ENCODE measurements at places on chromosomes 11 and 22.

GRCh38 chr22:37343863-37344734 lies 61.8 kb downstream of the CYTH4 start:
- DNase-seq: no peak

DNA sequence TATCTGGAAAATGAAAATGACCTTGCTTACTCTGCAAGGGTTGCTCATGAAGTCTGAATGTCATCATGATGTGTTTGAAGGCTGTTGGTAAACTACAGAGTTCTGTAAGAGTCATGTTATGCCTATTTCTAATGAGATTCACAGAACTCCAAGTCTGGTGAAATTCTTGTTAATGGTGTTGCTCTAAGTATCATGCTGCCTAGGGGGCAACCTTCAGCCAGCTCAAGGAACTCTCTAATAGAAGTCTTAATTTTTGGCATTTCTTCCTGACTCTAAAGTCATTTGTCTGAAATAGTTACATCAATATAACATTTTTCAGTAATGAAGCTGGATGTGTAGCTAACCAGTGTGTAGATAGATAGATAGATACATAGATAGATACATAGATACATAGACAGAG lies 302.8 kb downstream of the FAT3 start:
- no peak for DNase-seq

GRCh38 chr11:125945797-125946520 lies at the start of gene VSIG10L2:
Gene VSIG10L2 (plus strand): TSS chr11:125946044. CDS start chr11:125946056, 12 bp downstream.
- DNase-seq: no peak

DNA sequence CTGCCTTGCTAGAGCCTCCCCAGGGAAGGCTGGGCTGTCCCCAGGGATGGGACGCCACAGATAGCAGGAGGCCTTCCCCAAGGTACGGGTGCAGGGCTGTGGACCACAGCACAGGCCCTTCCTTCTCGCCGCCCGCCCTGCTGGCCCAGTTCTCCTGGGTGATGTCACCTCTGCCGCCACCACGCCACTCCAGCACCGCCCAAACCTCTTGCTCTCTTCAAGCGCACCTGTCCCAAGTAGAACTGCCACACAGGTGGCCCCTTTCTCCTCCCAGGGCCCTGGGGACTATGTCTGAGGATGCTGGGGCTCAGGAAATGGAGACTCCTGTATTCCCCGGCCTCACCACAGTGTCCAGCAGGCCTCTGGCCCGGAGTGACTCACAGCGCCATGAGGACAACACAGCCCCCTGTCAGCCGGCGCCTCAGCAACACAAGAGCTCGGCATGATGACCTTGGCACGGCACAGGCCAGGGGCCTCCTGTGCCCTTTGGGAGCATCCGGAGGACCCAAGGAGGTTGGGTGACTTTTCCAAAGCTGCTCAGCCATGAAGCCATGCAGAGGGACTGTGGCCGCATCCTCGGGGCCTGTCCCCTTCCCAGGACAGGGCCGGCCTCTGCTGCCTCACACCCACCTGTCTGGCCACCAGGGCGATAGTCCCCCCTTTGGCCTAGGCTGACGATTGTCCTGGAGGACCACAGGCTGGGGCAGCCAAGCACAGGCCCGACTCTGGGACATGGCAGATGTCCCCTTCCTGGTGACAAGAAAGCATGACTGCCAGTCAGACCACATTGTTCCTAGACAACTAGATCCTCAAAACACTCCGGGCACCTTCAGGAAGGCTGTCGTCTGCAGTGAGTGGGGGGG lies 1023.5 kb downstream of the BRD1 start:
- DNase-seq: no peak

- no peak for DNase-seq
These were observed 163.6 kb downstream of the NTM start for GRCh38 chr11:131533998-131534397.

DNA sequence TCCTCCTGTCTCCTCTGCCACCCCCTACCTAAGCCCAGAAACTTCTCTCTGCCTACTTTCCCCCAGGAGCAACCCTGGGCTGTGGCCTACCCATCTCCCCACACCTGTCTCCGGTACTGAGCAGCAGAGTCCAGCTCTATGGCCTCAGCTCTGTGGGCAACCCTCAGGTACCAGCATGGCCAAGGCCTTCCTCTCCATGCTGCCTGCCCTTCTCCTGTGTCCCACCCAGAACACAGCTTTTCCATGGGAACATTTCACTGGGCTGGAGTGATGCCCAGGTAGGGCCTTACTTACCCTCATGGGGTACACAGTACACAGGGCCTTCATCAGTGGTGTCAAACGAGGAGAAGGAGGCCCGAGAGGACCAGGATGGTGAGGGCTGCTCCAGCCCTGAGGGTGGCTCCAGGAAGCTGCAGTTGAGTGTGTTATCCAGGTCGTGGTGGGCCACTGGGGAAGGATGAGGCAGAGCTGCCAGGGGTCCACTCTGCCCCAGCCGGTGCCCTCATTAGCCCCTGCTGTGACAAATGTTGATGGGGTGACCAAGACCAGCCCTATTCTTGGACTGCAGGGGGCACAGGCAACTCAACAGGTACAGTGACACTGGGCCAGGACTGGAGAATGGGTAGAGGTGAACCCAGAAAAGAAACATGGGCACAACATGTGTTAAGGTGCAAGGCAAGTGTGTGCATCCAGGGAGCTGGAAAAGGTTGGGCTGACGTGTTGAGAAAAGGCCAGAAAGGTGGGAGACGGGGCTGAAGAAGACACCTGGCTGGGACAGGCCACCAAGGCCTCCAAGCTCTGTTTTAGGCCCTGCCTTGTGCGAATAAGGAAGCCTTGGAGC lies 10.3 kb downstream of the SCARF2 start:
- DNase-seq: no peak

DNA sequence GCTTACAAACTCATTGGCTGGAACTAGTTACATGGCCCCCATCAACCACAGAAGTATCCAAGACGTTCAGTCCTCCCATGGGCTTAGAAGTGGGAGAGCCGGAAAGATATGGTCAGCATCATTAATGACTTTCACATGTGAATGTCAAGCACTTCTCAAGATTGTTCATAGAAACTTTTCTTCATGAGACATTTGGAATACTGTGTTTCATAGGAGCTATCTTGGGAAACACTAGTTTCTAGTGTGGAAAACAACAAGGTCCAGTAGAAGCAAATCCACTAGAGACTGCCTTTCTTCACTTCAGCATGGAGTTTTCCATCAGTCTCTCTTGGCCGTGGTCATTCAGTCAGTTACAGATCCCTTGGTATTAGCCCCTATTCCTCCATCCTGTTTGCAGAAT lies 160.9 kb downstream of the C11orf91 start:
- DNase-seq: no peak

DNA sequence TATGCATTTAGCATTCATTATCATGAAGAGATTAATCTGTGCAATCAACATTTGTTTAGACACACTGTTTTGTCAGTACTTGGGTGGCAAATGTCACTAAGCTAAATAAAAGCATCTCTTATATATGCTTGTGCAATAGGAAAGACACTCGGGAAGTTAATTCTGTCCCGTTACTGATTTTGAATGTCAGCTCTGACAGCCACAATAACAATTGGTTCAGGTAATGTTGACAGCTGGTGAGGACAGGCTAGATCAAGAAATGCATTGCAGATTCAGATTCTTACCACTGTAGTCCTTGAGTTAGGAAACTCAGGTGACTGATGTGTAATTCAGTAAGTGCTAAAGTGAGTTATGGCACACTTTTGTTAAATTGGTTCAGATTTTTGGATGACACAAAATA lies 523.8 kb upstream of the FAT3 start:
- DNase-seq: no peak

- DNase-seq: no peak
These were observed 38.5 kb upstream of the CYP2D6 start for GRCh38 chr22:42169055-42169469.

DNA sequence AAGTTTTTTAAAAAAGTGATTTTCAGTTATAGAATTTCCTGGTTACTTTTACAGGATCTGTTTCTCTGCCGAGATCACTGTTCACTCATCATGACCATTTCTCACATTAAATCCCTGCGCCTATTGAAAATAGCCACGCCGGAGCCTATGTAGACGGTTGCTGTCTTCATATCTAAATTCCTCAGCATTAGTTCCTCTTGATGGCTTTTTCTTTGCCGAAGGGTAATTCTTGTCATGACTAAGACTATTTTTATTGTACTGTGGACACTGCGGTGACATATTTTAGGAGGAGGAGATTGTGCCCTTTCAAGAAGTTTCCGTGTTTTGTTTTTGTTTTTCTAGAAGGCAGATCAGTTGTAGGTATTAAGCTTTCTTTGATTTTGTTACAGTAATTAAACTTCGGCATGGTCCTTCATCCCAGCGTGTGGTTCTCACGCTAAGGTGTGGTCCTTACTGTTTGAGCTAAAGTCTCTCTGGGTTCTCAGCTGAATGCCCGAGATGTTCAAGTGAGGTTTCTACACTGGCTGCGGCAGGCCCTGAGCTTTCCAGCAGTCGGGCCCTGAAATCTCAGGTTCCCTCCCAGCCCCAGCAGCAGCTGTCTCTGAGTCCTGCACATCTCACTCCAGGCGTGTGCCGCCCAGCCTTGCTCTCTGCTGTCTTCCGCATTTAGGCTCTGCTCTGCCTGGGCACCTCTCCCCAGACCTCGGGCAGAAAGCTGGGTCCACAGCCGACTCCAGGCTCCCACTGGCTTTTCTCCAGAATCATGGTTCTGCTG lies 1110.5 kb downstream of the TBC1D22A start:
- DNase-seq: no peak

DNA sequence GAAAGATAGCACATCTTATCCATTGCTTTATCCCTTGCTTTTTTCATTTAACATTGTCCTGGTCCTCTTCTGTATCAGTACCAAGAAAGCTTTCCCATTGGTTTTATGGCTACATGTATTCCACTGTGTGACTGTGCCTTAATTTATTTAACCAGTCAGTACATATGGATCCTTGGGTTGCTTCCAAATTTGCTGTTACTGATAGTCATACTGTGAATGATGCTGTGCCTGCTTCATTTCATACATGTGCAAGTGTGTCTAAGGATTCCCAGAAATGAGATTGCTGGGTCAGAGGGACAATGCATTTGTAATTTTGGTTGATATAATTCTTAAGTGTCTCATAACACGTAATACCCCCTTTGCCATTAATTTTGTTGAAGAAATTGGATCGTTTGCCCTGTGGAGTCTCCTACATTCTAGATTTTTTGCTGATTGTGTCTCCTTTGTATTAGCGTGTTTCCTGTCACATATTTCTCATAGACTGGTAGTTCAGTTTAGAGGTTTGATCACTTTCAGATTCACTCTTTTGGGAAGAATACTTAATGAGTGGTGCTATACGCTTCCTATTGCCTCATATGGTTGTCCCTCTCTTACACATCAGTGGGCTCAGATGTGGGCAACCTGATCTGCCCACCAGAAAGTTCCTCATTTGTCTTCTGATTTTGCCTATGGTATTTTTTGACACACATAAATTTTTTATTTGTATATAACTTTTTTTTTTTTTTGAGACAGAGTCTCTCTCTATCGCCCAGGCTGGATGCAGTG lies 35.3 kb downstream of the MYBPC3 start:
- DNase-seq: no peak

DNA sequence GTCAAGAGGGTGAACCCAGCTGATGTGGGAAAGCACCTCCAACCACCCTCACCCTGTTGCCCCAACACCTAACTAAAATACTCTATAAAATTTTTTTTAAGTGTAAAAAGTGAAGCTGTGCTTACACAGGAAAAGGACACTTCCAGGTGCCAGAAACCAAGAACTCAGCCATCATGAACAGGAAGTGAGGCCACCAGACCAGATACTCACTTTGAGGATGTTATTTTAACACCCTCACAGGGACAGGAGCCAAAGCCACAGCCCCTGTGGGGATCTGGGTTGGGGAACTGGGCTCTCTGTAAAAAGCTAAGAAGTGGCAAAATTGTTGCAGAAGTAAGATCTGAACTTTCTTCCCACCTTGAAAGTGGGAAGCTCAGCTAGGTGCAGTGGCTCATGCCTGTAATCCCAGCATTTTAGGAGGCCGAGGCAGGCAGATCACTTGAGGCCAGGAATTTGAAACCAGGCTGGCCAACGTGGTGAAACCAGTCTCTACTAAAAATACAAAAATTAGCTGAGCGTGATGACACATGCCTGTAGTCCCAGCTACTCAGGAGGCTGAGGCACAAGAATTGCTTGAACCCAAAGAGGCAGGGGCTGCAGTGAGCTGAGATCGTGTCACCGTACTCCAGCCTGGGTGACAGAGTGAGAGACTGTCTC lies 3.8 kb downstream of the RSPH14 start:
- no peak for DNase-seq

GRCh38 chr11:34161812-34162492 lies 56.5 kb downstream of the NAT10 start:
- DNase-seq: no peak

DNA sequence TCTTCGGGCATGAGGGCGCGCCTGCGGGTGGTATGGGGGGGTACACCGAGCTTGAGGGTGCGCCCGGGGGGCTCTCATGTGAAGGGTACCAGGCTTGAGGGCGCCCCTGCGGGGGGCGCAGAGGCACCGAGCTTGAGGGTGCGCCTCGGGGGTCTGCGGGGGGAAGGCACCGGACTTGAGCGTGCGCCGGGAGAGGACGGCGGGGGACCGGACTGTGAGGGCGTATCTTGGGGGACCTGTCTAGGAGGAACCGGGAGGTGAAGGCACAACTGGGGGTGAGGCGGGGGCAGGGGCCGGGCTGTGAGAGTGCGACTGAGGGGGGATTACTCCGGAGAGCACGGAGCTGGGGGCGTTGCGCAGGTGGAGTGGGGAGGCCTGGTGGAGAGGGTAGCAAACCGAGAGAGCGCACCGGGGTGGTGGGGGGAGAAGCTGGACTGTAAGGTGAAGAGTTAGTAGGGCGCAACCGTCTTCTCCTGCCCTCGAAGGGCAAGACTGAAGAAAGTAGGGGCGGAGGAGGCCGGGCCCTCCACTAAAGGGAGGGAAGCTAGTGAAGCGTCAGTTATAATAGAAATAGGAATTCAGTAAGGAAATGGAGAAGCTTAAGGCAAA lies 1.1 kb upstream of the DDX6 start:
- DNase-seq: no peak

DNA sequence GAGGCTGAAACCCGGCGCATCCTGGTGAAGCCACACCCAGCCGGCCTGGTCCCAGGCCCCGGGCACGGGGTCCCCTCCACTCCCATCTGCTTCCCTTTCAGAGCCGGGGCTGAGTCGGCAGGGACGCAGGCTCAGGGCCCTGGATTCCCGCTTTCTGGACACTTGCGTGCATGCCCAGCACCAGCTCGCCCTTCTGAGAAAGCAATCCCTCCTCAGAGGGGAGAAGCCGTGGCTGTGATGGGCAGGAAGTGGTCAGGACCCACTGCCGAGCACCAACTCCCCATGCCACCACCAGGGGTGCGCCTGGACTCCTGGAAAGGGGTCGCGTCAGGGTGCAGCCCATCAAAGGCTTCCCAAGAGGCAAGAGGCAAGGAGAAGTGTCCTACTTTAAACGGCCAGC lies 15.1 kb downstream of the CDKN1C start:
- DNase-seq: no peak

All from NCI-H1048 (cell line).